ENCODE measurements at places on chromosomes 12 and 14.

GRCh38 chr12:11022520-11022919 is at the start of gene TAS2R19:
Gene TAS2R19, minus strand, starts transcription at chr12:11022620. Its CDS starts 49 bp downstream, at chr12:11022571.
- no peak for DNase-seq

GRCh38 chr12:9900930-9901329 is 19.6 kb downstream of the KLRF2 start:
- DNase-seq = no peak

- DNase-seq = no peak
Measured at GRCh38 chr14:42429401-42429800, 822.7 kb downstream of the LRFN5 start.

GRCh38 chr12:45379261-45379660 is 163.4 kb downstream of the ANO6 start:
- DNase-seq = no peak

DNA sequence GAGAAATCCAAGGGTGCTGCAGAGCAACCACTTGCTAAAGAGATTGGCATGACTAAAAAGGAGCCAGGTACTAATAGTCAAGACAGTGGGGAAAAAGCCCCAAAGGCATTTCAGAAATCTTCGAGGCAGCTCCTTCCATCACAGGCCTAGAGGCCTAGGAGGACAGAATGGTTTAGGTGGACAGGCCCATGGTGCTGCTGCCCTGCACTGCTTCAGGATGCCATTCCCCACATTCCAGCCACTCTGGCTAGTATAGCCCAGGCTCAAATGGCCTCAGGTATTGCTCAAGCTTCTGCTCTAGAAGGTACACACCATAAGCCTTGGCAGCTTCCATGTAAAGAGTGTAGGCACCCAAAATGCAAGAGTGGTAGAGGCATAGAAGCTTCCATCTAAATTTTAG is 92.9 kb downstream of the RPAP3 start:
- DNase-seq = no peak

DNA sequence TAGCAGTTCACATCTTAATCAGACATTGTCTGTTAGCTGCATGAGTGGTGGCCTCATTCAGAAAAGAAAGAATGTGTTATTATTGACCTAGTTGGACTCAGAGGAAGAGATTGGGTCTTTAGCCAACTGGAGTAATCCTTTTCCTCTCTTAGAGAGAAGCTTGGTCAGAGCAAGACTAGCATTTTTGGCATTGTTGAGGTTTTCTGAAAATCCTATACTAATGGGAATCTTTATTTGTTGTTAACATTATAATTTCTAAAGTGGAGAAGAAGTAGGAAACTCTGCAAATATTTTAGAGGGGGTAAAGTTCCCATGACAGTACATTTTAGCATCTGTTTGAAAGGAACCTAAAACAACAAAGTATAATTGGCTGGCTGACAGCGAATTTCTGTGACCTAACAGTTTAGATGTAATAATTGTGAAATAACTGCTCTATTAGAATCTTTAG is 9.7 kb downstream of the TOX4 start:
- no peak for DNase-seq

- DNase-seq = no peak
Measured at GRCh38 chr12:124293286-124294003, 1.4 kb upstream of the RFLNA start.

- DNase-seq = no peak
Measured at GRCh38 chr14:34336501-34336900, 125.5 kb downstream of the SPTSSA start.

- no peak for DNase-seq
Measured at GRCh38 chr12:44640427-44641190, 235.5 kb downstream of the NELL2 start.

GRCh38 chr12:42407306-42407705 is 81.3 kb downstream of the PPHLN1 start:
- no peak for DNase-seq

GRCh38 chr12:102903337-102904007 is 13.6 kb downstream of the PAH start:
- no peak for DNase-seq

- DNase-seq = peak; percentile 4
Measured at GRCh38 chr12:63496654-63497053, 171.6 kb downstream of the DPY19L2 start.

GRCh38 chr12:120453977-120454376 is 7.7 kb downstream of the GATC start:
- DNase-seq = no peak

DNA sequence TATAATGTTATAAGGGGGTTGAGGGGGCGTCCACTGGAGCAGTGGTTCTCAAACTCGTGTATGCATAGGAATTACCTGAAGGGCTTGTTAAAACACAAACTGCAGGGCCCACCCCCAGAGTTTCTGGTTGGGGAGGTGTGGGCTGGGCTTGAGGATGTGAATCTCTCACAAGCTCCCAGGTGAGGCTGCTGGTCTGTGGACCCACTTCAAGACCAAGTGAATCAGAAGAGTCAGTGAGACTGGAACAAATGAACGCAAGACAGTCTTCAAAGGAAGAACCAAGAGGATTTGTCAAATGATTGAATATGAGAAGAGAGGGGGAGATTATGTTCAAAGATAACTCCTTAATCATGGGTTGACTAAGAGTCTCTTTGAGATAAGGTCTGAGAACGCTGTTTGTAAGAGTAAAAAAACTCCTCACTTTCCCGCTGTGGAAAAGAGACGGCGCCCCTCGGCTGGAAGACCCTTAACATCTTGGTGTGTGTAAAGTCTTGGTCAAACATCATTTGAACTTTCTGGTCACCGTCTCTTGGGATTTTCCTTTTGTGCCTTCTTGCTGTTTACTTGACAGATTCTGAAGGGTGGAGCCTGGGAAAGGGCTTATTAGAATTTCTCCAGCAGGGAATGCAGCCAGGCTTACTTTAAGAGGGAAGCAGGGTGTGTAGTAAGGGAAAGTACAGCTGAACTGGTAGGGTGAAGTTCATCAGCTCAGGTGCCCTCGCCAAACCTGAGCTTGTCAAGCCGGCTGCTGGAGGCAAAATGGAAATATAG is 5.3 kb upstream of the FOXN3 start:
- DNase-seq = no peak

DNA sequence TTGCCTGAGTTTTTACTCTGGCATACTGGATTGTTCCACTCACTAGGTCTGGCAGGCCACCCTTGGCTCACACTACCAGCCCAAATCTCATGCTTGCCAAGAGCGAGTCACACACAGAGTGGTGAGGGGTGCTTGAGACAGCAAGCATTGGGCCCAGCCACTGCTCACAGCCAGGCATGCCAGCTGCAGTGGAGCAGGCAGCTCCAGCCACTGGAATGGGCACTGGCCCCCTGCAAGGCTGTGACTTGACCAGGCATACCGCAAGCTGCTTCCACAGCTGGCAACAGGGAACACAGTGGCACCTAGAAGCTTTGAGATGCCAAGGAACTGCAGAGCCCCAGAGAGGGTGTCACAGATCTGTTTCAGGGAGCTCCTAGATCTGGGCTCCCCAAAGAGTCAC is 488.5 kb downstream of the LRFN5 start:
- no peak for DNase-seq

DNA sequence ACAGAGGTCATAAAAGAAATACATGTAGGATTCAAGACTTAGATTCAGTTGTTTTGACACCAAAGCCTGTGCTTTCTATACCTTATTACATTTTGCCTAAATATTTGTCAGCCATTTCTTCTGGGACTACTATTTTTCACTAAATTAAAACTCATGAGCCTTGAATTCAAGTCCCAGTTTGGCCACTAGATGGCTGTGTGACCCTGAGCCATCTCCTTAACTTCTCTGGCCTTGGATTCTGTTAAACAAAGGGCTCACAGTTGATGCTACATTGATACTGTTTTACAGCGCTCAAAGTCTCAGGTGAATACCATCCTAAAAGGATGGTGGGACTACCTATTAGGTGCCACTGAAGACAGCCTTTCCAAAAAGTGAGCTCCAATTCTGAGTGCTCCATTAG is 39.6 kb upstream of the CCDC198 start:
- no peak for DNase-seq

GRCh38 chr12:76895796-76896195 is 17.0 kb upstream of the CSRP2 start:
- no peak for DNase-seq

DNA sequence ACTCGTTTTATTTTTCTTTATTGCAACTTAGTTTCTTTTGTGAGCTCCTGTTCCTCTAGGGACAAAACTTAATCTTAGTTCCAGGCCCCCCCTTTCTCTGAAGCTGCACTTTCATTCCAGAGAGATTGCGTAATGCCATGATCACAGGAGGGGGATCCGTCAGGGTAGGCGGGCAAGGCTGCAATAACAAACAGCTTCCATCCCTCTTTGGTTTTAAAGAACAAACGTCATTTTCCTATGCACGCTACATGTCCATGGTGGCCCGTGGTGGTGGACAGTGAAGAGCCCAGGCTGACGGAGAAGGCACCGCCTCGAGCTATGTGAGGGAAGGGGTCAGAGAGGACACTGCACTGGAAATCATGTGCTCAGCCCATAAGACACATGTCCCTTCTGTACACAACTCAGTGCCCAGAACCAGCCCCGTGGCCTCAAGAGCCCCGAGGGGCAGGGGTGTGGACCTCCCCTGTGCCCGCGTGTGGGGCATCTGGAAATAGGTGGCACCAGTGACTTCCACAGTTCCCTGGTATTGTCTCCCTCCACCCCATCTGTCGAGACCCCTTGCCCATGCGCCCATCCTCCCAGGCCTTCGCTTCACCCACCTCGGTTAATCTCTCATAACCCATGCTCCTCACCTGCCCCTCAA is 161.4 kb downstream of the ADGRD1 start:
- DNase-seq = no peak

DNA sequence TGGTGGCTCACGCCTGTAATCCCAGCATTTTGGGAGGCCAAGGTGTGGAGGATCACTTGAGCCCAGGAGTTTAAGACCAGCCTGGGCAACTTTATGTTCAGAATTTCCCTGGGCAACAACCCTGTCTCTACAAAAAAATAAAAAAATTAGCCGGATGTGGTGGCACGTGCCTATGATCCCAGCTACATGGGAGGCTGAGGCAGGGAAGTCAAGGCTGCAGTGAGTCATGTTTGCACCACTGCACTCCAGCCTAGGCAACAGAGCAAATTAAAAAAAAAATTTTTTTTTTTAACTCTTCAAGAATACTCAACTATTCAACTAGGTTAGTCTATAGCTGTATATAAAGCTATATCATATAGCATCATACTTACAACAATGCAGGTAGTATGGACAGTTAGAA is 113.0 kb downstream of the RALGAPA1 start:
- no peak for DNase-seq

DNA sequence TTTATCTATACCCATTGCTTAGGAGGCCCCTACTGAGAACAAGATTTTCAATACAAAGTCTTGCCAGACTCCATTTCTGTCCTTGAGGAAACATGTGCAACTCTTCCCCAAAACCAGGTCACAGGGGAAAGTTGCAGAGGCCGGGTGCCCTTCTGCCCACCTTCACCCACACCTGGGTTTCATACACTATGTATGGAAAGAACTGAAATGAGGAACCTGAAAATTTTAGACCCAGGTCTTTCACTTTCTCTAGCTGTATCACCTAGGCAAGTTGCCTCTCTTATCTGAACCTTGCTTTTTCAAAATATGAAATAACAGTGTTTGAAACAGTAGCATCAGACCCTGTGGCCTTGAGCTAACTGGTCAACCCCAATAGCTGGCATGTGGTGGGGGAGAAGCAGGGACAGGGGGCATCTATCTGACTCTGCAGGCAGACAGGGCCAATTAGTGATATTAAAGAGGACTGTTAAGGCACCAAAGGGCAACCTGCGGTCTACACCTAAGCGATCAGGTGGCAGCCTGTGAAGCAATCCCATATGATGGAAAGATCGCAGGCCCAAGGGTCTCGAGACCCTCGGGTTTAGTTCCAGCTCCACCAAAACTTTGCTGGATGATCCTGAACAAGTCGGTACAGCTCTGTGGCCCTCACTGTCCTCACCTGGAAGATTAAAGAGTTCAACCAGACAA is 346.5 kb downstream of the BCL11B start:
- DNase-seq = no peak

DNA sequence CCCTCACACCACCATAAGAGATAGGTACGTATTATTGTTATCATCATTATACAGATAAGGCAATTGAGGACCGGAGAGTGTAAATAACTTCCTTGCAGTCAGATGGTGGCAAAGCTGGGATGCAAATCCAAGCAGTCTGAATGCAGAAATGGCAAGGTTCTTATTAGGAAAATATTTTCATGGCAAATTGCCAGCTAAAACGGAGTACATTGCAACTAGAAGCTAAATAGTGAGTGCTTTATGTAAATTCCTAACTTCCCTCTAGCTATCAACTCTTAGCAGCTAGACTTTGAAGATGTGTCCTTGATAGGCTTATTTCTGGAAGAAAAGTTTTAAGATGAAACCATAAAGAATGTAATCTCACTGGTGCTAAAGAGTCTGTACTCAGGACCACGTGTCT is 323.9 kb upstream of the DIO2 start:
- DNase-seq = no peak
